ENCODE measurements at places on chromosomes 16 and 17. TPM values are rescaled to one million over a fixed set of nuclear protein-coding genes. Genes with fewer than 3 reads are reported as not detected.

DNA sequence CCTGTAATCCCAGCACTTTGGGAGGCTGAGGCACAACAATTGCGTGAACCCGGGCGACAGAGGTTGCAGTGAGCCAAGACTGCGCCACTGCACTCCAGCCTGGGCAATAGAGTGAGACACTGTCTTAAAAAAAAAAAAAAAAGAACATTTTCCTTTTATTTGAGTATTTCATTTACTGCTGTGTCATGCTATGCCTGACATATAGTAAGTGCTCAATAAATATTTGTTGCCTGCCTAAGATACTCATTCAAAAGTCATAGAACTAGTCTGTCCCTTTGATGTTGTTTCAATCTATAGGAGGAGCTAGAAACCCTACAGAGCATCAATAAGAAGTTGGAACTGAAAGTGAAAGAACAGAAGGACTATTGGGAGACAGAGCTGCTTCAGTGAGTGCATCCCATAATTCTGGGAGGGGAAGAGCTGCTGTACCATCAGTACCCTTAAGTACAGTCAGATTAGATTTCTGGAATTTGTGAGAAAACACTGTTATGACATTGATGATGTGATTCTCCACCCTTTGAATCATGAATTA lies 20.0 kb downstream of the CALCOCO2 start:
- DNase-seq = no peak

DNA sequence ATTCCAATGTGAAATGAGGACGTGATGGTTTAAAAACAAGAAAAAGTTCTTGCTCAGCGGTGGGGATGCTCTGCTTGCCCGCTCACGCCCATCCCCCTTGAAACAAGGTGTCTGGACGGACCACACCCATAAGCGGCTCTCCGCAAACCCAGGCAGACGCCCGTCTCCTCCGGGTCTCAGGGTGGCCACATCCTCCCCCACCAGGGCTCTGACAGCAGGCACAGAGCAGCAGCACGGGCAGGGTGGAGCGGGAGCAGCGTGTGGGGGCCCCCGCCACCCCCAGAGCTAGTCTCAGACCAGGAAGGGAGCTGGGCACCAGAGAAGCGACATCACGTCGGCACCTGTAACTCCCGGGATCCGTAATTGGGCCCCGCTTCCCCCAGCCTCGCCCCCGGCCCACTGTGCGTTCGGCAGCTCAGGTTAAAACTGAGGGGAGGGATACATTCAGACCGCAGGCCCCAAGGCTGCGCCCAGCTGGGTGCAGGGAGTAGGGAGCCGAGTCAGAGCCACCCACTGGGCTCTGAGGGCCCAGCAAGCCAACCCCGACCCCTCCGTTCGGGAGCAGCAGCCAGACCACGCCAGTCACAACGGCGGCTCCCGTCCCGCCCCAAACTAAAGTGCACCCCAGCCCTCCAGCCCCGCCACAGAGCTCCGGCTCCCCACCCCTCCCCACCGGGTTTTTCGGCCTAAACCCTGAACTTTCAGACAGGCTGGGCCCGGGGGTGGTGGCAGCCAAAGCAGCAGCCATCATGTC lies 22.0 kb downstream of the CLUH start:
- DNase-seq = peak; percentile 25

DNA sequence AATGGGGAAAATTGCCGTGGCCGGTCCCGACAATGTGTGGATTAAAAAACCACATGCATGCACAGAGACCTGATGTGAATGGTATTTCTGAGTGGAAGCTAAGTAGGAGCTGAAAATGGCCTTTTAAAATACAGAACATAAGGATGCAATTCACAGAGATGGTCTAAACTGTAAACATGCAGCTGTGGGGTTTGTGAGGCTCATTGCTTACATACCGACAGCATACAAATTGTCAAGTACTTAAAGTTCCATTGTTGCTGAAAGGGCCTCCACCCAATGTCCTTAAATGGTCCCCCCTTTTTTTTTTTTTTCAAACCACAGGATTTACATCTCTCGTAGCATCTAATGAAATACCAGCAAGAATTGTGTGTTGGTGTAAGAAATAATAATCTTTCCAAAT lies 523.2 kb downstream of the MAF start:
- no peak for DNase-seq

DNA sequence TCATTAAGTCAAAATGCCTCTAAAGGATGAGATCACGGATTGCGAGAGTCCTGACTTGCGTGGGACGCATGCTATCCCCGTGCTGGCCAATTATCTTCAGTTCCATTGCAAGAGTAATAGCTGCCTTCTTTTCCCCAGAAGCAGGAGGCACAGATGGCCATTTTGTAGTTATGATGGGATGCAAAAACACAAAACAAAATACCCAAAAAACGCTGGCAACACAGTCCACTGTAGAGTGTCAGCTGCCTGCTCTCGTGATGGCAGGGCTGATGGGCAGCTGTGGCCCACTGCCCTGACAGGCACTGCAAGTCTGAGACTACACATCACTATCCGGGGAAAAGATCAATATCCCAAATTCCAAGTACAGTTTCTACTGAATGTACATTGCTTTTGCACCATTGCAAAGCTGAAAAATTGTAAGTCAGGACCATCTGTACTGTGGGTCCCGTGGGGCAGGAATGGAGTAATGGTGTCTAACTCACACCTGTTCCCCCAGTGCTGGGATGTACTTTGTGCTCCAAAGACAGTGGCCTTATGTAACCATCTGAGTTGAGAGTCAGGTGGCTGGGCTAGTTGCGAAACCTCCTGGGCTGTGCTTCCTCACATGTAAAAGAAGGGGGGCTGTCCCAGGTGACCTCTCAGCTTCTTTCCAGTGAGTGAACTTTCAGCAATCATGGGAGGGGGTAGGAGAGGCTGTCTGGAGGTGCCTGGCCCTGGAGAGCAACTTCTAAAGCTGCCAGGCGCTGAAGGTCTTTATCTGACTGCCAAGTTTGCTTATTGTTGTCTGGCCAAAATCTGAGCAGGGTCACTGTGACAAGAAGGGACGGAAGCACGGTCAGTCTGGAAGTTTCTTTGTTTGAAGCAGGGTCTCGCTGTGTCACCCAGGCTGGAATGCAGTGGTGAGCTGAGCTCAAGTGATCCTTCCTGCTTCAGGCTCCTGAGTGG lies 4.7 kb downstream of the SLC47A1 start:
- peak; percentile 25 for DNase-seq

- DNase-seq = no peak
These were observed 263.9 kb downstream of the C16orf95 start for GRCh38 chr16:87053016-87053982.

DNA sequence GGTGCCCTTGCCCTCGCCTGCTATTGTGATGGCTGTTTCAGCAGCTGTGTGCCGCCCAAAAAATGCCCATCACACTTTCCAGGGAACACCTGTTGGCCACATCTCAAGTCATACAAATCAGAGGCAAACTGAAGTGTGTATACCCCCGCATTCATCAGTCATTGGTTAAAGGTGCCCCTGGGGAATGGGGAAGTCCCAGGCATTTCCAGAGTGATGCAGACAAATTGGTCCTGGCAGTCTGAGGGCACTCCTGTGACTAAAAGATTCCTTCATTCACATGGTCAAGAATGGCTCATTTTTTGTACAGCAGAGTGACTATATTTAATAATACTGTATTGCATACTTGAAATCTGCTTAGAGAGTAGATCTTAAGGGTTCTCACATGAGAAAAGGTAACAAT lies 102.9 kb upstream of the TMEM97 start:
- no peak for DNase-seq

GRCh38 chr17:55327225-55328088 lies 62.7 kb downstream of the HLF start:
- DNase-seq = no peak

DNA sequence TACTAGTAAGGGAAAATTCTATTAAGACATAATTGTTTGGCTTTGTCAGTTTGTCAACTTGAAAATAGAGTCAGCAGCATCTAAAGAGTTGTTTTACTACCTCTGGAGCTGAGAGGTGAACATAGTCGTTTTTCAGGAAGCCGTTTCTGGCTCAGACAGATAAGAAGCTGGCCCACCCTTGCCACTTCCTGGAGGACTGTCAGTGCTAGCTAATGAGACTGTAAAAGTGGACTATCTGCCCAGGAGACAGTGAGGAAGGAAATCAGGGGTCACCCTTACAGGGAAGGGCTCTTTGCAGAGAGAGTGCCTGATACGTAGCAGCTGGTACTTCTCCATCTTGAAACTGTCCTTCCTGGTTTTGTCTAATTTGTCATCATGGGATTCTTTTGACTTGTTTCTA lies 328.7 kb downstream of the WWOX start:
- no peak for DNase-seq

DNA sequence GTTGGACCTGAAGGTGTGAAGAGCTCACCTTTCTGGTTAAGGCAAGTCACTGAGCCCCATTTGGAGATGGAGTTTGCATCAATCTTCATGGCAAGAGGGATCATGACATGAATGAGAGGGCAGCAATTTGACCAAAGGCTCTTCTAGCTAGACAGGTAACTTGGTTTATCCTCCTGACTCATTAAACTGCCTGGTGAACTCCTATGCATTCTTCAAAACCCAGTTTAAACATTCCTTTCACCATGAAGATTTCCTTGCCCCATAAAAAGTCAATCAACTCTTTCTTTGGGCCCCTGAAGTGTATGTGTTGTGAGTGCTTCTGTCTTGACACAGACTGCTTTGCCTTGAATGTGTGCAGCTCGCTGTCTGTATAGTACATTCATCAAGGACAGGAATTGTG lies 120.0 kb upstream of the FOXF1 start:
- no peak for DNase-seq

- DNase-seq = no peak
These were observed 26.8 kb downstream of the ITGAM start for GRCh38 chr16:31286421-31287032.

- DNase-seq = no peak
These were observed 233.5 kb upstream of the RPL38 start for GRCh38 chr17:73969956-73970355.

- DNase-seq = no peak
These were observed 1.5 kb upstream of the MARCHF10 start for GRCh38 chr17:62809656-62810055.

DNA sequence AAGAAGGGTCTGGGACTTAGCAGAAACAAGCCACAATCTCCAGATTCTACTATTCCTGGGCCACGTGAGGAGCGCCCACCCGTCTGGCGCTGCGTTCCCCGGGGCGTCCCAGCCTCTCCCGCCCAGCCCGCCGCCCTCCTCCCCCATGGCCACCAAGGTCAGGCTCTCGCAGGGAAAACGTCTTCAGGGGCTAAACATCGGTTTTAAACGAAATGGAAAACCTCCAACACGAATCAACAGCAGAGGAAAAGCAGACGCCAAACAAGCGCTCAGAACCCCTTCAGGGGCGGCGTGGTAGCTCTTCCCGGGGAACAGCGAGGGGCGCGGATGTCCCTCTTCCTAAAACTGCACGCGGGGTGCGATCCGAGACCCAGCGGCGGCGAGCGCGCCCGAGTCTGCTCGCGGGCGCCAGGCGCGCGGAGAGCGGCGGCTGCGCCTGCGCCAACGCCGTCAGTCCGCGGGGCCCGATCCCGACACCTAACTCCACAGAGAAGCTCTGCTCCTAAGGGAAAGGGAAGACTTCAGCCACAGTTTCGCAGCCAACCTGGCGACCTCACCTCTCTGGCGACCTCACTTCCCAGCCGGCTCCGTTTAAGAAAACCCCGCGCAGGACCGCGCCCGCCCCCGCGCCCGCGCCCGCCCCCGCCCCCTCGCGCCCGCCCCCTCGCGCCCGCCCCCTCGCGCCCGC lies 505 bp upstream of the COG1 start:
- DNase-seq = peak; percentile 65

The PIGQ gene
- total RNA-seq = 21.4 TPM

The ANKRD40CL gene
- not detected for total RNA-seq

The TBKBP1 gene
- 14.8 TPM for total RNA-seq

The TBC1D26 gene
- total RNA-seq = not detected

Measured in left ventricle myocardium inferior (tissue), 1 donor.